ENCODE measurements at places on chromosomes 3 and 15. TPM values are rescaled to one million over a fixed set of nuclear protein-coding genes. Genes with fewer than 3 reads are reported as not detected.

ZBBX gene
- not detected for total RNA-seq

GP5 gene
- 4.9 TPM for total RNA-seq

CSPG4 gene
- not detected for total RNA-seq

BUB1B gene
- 71.8 TPM for total RNA-seq

CYP19A1 gene
- total RNA-seq, result not detected
